ENCODE measurements at places on chromosomes 7 and 10. TPM values are rescaled to one million over a fixed set of nuclear protein-coding genes. Genes with fewer than 3 reads are reported as not detected.

GRCh38 chr7:98418636-98419315 lies 17.9 kb upstream of the BAIAP2L1 start:
- DNase-seq = no peak

DNA sequence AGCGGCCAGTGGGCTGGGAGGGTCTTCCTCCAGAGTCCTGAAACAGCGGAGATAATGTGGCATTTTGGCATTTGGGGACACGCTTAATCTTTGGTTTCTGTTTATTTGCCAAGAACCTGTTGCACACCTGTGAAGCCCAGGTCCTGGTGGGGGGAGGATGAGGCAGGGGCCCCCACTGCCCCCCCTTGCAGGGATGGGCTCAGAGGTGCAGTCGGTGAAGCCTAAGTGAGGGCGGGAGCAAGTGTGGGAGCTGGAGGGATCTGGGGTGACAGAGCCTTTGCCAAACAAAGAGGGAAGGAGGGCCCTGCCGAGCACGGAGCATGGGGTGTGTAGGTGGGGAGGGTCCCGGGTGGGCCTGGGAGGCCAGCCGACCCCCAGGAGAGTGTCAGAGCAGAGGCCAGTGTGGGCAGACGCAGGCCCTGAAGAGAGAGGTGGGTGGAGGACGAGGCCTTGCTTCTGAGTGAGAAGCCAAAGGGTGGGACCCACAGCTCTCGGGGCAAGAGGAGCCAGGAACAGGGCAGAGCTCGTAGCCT lies 62.1 kb upstream of the ADGRA1 start:
- no peak for DNase-seq

DNA sequence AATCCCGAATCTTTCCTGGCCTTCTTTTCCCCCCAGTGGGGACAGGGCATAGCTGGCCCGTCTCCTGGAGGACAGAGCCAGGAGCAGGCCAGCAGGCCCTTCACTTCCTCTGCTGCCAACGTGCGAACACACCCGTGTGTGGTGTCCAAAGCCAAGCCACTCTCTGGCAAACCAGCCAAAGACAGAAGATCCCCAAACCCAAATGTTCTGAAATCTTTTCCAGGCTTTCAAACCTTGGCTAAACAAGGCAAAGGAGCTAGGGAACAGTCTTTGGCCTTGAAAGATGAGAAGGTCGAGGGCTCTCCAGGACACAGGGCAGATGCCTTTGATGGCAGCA lies 63.0 kb downstream of the PROSER2 start:
- DNase-seq = no peak

DNA sequence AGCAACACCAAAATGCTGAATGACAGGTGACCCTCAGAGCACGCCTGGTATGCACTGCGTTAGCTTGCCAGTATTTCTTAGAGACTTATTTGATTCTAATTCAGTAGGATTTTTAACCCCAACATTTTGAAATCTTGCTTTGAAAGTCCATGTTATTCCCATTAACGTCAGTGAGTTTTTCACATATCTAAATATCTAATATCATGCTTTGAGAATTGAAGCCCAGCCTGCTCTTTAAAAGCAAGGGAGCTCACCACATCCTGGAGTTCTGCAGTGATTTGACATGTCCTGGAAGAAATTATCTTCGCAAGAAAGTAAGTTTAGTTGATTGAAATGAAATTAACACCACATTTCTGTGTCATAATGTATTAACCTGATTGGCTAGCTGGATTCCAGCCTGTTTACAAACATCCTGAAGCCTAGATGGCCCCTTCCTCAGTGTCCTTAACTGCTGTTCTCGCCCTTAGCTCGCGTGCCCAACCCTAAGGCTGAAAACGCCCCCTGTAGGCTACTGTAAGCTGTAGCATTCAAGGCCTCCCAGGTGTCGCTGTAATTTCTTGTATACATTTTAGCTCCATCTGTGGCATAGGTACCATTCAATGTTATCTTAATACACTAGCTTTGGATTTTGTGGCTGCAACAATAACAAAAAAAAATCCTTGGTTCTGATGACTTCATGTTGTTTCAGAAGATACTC lies 191.5 kb downstream of the MGMT start:
- DNase-seq = no peak

Gene OR2A5
- polyA plus RNA-seq = not detected

DNA sequence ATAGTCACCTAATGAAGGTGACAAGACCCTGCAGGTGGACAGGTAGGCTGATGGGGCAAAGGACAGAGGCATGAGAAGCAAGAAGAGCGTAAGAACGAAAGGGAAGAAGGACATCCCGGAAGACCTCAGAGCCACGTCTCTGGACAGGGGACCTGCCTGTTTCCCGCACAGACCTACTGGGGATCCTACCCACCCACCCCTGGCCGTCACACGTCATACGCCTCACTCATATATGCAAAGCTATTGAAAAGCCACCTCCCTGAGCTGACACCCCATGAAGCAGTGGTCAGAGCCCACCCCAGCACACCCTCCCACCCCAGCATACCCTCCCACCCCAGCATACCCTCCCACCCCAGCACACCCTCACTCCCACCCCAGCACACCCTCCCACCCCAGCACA lies 140.6 kb downstream of the GRID1 start:
- DNase-seq = no peak

DNA sequence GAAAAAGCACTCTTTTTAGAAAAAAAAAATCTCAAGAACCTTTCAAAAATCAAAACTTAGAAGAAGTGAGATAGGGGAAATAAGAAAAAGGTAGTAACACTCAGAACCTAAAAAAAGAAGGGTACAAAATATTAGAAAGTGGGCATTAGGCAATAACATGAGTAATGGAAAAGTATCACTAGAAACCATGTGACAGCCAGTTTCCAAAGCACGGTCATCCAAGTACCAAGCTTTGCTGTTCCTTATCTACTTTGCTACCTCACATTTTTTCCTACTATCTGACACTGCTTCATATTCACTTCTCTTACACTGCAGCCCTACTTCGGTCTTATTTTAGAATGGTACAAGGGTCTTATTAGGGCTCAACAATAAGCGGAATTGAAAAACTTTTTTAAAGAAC lies 30.3 kb downstream of the IMMP2L start:
- DNase-seq = no peak

Gene MOSPD3
- polyA plus RNA-seq = 18.8 TPM

DNA sequence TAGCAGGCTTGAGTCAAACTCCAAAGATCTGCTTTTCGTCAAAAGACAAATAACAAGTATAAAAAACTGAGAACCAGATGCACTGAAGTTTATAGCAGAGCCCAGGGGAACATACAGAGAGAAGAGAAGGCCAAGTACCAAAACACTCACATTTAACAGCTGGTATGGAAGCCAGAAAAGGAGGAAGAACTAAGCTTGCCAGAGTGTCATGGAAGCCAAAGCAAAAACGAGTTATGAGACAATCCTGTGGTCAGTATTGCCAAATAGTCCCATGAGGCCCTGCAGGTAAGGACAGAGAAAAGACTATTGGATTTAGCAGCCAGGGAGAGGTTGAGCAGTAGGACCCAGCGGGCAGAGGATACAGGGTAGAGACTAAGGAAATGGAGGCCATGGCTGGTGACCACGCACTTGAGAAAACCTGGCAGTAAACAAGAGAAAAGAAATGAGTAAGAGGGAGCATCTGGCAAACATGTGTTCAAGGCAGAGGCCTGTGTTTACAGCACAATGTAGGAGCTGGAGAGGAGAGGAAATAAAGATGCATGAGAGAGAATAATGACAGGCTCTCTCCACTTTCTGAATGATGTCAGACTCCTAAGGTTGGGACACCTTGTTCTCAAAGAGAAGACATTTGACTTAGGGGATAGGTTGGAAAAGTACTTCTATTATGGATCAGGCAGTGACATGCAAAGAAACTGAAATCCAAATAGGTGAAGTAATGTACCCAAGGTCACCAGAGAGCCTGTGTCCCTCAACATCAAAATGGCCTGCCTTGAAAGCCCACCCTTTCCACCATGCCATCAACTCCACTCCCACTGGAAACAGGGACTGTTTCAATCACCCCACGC lies 9.1 kb downstream of the CREB3L2 start:
- DNase-seq = peak; percentile 76

DNA sequence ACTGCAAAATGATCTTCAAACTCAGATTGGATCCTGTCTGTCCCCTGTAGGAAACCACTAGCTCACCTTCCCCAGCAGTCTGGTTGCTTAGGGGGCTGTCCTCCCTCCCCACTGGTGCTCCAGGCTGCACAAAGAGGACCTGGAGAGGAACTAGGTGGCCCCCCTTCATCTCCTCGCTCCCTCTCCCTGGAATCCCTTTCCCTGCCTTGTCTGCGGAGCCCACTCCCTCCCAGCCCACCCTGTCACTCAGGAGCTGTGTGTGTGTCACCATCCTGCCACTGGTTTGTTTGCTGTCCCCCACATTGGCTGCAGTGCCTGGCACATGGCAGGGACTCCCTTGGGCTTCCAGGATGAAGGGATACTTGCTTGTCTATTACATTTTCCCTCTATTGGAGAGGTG lies 35.5 kb upstream of the ZMIZ2 start:
- DNase-seq = no peak

Gene CXCL12
- 23.7 TPM for polyA plus RNA-seq

GRCh38 chr10:62734781-62735463 lies 69.6 kb upstream of the ADO start:
- DNase-seq = no peak

Gene MPP7
- polyA plus RNA-seq = 7.7 TPM

- no peak for DNase-seq
Observed at GRCh38 chr10:98384531-98385133, 30.4 kb downstream of the PYROXD2 start.

GRCh38 chr10:75733135-75733890 lies 301.9 kb downstream of the LRMDA start:
- no peak for DNase-seq

DNA sequence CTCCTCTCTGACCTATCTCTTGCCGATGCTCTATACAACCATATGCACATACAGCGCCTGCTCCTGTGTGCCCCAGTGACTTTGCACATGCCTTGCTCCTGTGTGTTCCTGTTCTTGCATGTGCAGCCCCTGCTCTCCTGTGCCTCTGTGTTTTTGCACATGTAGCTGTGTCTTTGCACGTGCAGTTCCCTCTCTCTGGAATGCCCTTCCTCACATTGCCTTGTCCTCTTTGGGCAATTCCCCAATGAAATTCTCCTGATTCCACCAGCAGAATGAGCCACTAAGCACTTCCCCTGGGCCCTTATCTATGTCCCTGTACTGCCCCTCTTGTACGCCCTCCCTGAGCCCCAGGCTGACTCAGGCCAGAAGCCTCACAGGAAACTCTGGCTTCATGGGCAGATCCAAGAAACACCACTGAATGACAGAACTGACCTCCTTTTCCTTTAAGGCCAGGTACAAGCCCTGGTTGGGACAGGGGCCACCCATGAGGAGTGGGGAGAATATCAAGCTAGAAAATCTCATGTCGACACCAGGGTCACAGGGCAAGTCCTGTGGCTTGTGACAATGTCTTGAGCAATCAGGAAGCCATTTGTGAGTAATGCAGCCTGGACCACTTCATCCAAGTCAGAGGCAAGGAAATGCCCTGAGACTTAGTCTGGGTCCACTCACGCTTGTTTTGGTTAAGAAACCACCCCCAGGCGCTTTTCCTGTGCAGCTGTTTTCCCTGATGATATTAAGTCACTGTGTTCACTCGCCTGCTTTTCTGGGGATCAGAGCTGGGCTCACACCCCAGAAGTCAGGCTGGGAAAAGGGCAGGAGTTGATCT lies 1.9 kb upstream of the ARHGAP22 start:
- no peak for DNase-seq
